ENCODE measurements at places on chromosomes 6 and 20. TPM values are rescaled to one million over a fixed set of nuclear protein-coding genes. Genes with fewer than 3 reads are reported as not detected.

The SIRPD gene
- not detected for total RNA-seq

The NTSR1 gene
- not detected for total RNA-seq

The ULBP2 gene
- 2.1 TPM for total RNA-seq

The C20orf144 gene
- total RNA-seq = under 0.01 TPM

The TREM2 gene
- not detected for total RNA-seq

The DSP gene
- 87.0 TPM for total RNA-seq

The TCF21 gene
- total RNA-seq = not detected

The SLC44A4 gene
- total RNA-seq = not detected

The PRDM13 gene
- not detected for total RNA-seq

The KDM1B gene
- total RNA-seq = 8.2 TPM

The CCN6 gene
- not detected for total RNA-seq

The PTGIS gene
- total RNA-seq = under 0.01 TPM

The GNAS-AS1 gene
- not detected for total RNA-seq

The RTN4IP1 gene
- 2.8 TPM for total RNA-seq

The PNPLA1 gene
- not detected for total RNA-seq

The CST11 gene
- not detected for total RNA-seq

The DPPA5 gene
- not detected for total RNA-seq

The PBOV1 gene
- not detected for total RNA-seq

The SLC35F1 gene
- total RNA-seq = under 0.01 TPM

The NRSN1 gene
- total RNA-seq = not detected

The OR2H2 gene
- not detected for total RNA-seq

The KIFC1 gene
- total RNA-seq = 3.1 TPM

The HLA-DPB1 gene
- 10.0 TPM for total RNA-seq
